Activated CD4-positive, alpha-beta memory T cell treated with anti-CD3 and anti-CD28 coated beads for 36 hours (primary cell): ENCODE measurements at places on chromosomes 5 and 9. TPM values are rescaled to one million over a fixed set of nuclear protein-coding genes. Genes with fewer than 3 reads are reported as not detected.

DNA sequence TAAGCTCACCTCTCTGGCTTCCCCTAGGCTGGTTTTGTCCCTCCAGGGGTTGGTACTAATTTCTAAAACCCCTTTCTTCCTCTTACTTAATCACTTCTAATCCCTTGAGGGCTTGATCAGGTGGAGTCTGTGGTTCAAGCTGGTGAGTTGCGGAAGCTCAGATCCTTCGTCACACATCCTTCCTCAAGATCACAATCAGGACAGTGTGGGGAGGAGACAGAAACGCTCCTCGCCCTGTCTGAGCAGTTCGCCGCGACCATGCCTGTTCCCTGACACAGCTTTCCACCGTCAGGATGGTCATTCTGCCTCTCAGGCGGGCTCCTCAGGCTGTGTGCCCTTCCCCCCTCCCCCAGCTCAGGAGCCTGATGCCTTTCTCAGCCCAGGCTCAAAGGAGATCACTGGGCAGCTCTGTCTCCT lies 24.3 kb downstream of the CPLX2 start:
- DNase-seq: peak; percentile 70

- no peak for DNase-seq
Measured at GRCh38 chr9:3508521-3509291, 17.1 kb downstream of the RFX3 start.

PCDHGB2 gene
- 0.10 TPM for total RNA-seq

CEL gene
- total RNA-seq: 1.0 TPM

SPARC gene
- not detected for total RNA-seq
